ENCODE measurements at places on chromosomes 11 and 22.
A peak's percentile ranks its signal among the peaks of the same experiment; 100 is the strongest.

- no peak for DNase-seq
Observed at GRCh38 chr11:118628861-118629549, 21.6 kb downstream of the PHLDB1 start.

- peak; percentile 65 for DNase-seq
Observed at GRCh38 chr11:65606876-65607613, 7.0 kb downstream of the MAP3K11 start.

DNA sequence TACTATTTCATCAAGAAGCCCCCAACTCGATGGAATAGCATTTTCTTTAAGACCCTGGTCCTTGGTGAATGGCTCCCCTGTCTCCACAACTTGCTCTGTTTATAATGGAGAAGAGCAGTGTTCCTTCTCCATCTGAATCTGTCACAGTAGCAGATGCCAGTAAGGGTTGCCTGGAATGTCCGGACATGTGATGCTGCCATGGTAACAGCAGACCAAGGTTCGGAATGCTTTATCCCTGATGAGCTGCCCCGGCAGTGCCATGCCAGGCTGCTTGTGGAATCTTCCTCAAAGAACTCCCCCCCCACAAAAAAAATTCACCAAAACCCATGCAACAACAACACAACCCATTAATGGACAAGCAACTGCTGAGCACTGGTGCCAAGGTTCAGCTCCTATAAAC is 72.5 kb downstream of the KCNC1 start:
- no peak for DNase-seq

- peak; percentile 87 for DNase-seq
Observed at GRCh38 chr11:2376751-2377451, at the start of gene CD81. CD81 (plus strand) TSS chr11:2377310; CDS start chr11:2377550, 240 bp downstream.

DNA sequence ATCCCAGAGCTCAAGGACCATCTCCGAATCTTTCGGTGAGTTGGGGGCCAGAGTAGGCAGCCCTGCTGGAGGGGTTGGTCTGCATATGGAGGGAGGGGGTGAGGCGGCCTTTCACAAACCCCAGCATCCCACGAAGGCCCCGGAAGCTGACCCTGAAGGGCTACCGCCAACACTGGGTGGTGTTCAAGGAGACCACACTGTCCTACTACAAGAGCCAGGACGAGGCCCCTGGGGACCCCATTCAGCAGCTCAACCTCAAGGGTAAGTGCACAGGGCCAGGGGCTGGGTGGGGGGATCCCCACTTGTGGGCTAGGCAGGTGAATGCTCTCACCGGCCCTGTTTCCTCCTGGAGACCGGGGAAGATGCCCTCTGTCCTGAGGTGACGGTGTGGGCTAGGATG is 6.2 kb downstream of the TRPT1 start:
- no peak for DNase-seq

DNA sequence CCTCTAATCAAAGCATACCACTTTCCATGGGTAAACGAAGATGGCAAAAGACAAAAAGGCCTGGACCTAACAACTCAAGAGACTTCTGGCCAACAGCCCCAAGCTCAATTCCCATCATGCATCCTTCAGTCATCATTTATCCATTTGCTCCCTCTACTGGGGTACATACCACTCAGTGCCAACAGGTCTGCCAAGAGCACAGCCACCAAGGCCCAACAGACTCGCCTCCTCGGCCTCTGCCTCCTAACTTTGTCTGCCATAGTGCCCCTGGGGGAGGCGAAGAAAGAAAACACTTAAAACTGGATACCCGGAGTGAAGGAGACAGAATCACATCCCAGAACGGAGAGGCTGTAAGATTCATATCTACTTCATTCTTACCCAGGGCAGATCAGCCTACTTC is 1.1 kb downstream of the HYOU1 start:
- DNase-seq, result no peak
